ENCODE measurements at places on chromosomes 11 and 22. TPM values are rescaled to one million over a fixed set of nuclear protein-coding genes. Genes with fewer than 3 reads are reported as not detected.

DNA sequence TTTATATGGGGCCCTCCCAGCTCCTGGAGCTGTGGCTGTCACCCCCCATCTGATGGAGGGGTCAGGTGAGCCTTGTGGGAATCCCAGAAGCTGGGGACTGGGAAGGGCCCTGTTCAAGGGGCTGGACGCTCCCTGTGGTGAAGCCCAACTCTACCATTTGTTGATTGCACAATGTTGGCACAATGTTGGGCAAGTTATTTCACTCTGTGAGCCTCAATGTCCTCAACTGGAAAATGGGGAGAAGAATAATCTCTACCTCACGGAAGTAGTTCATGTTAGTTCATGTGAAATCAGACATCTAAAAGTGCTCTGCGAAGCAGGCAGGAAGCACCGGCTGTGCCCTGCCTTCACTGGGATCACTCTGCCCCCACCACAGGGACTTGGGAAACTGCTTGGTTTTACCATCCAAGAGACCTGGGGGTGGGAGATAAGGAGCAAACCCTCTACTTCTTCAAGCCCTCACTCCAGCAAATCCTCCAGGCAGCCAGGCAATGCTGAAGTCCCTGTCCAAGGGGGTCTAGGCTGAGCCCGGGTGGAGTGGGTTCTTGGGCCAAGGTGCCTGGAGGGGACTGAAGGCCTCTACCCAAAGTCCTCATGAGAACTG, 715 bp upstream of the PRR5 start:
- DNase-seq: no peak

The PHF21B gene
- 0.54 TPM for total RNA-seq

GRCh38 chr22:23132376-23133091, 9.3 kb downstream of the RSPH14 start:
- DNase-seq: no peak

The ZBTB16 gene
- total RNA-seq: 19.1 TPM

The RFPL3 gene
- not detected for total RNA-seq

The OR10D3 gene
- not detected for total RNA-seq

The P2RY2 gene
- not detected for total RNA-seq

DNA sequence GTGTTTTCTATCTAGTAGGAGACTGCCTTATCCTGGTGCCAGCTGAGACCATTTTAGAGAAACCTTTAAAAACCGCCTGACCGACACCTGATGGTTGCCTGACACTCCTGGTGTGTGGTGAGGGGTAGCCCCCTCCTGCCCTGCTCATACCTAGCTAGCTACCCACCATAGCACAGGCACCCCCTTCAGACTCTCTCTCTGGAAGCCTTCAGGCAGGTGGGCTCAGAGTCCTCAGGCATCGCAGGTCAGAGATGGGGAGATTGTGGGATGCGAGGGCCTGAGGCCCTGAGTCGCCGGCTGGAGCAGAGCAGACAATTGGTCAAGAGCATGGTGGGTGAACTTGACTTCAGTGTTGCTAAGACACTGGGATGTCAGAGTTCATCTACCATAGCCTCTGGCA, 424.6 kb downstream of the BRD1 start:
- peak; percentile 75 for DNase-seq

The OR51V1 gene
- not detected for total RNA-seq

DNA sequence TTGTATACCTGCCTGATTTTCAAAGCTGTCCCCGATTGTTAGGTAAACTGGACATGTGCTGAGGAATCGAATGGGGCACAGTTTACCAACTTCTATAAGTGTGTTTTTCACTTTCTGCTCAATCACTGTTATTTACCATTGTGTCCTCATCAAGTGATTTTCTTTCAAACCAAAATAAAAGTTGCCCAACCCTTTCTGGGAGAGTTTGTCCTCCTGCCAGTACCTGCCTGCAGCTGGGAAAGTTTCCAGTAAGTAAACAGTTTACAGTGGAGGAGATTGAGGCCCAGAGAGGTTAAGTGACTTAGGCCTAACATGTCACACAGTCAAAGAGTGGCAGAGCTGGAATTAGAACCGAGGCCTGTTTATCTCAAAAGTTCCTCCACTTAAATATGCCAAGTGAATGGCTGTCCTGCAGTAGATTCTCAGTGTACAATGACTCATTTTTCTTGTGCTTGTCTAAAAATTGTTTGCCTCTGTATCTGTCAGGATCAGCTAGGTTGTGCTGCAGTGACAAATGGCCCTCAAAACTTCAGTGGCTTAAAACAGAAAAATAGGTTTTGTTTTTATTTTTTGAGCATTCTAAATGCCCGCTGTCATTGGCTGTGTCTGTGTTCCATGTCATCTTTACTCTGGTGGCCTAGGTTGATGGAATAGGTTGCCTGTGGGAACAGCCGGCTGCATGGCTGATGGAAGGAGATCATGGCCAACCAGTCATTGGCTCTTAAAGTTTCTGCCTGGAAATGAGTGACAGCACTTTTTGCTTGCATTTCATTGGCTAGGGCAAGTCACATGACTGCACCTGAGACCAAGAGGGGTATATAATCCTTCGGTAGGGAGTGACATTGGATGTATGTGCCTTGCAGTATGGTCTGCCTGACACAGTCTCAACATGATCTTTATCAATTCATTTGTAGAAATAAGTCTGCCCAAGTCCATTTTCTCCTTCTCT, 61.8 kb upstream of the CRYBB3 start:
- no peak for DNase-seq

All from osteocyte (in vitro differentiated cells).